ENCODE measurements at places on chromosomes 12 and 14. TPM values are rescaled to one million over a fixed set of nuclear protein-coding genes. Genes with fewer than 3 reads are reported as not detected.
A peak's percentile ranks its signal among the peaks of the same experiment; 100 is the strongest.

- no peak for DNase-seq
Measured at GRCh38 chr14:103613517-103613916, 15.5 kb upstream of the KLC1 start.

GRCh38 chr12:28222081-28222700 lies 31.9 kb downstream of the CCDC91 start:
- DNase-seq, result peak; percentile 24

GRCh38 chr12:93813972-93814821 lies 137.0 kb downstream of the CRADD start:
- DNase-seq, result no peak

- no peak for DNase-seq
Measured at GRCh38 chr14:76883447-76883846, 57.2 kb downstream of the LRRC74A start.

DNA sequence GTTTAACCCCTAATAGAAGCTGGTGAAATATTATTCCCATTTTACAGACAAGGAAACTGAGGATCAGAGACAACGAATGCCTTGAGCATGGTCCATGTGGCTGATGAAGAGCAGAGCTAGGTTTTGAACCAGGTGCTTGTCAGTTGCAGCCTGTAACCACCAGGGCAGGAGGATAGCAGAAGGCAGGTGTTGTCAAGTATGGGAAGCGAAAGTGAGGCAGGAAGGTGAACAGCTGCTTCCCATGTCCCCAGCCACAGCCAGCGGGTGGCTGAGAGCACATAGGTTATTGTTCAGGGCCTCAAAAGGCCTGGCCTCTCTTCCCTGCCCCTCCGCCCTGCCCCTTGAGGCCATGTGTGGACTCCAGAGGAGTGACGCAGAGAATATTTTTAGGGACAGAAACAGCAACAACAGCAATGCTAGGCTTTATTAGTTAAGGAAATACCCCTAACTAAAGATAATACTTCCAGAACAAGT lies 39.6 kb downstream of the IQSEC3 start:
- DNase-seq, result no peak

Gene MYG1
- total RNA-seq, result 99.0 TPM

Gene TSPAN19
- total RNA-seq, result not detected

Gene TCTN2
- 3.0 TPM for total RNA-seq

Measured in activated T-helper 2 cell treated with anti-CD3 and anti-CD28 coated beads, Interferon-gamma antibody, Interleukin-2, Interleukin-4, amounts not matched to agents 10 μg/mL and 5 μg/mL and 100 μg/mL, durations not matched to agents 14 hours and 24 hours and 36 hours (primary cell).